ENCODE measurements at places on chromosomes 6 and 20.

DNA sequence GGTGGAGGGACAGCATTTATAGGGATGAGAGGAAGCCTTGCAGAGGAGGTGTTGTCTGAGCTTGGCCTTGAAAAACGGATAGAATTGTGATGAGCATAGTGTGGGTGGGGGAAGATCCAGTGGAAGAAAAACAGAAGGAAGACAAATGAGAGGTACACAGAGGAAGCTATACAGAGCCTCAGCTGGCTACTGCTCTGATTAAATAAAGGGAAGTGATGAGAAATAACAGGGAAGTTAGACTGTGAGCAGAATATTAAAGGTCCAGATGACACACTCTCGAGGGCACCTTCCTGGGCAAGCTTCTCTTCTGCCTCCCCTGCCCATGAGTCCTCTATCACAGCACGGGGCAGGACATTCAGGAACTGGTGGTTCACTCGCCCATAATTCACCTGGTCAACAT, 182.3 kb downstream of the KIF16B start:
- no peak for DNase-seq

- DNase-seq = peak; percentile 70
Measured at GRCh38 chr6:149915970-149916865, 6.7 kb downstream of the RAET1G start.

DNA sequence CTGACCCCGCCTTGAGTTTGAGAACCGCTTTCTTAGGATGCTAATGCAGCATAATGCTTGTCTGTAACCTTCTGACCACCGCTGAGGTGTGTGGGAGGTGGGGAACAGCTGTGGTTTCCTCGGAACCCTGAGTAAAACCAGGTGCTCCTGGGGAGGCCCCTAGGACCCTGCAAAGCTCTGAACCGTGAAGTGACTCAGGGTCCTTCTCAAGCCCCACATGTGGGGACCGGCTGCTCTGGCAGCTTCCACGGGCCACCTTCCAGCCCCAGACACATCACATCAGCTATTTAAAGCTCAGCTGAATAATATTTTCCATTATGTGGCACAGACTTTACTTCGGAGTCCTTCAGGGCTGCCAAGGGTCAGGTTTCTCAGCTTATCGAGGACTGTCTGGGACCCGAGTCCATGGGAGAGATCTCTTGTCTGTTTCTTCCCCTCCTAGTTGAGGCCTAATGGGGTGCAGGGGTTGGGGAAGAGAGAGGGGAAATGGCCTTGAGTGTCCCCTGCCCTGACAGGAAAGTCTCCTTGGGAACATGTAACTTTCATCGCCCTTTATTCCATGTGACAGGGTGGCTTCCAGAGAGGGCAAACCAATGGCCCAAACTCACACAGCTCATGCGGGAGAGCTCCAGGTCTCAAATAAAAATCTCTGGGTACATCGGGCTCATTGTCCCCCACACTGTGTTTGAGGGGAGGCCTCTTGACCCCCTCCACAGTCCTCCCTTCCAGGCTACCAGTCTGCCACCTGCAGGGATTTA, 186.1 kb upstream of the SLC24A3 start:
- peak; percentile 49 for DNase-seq

DNA sequence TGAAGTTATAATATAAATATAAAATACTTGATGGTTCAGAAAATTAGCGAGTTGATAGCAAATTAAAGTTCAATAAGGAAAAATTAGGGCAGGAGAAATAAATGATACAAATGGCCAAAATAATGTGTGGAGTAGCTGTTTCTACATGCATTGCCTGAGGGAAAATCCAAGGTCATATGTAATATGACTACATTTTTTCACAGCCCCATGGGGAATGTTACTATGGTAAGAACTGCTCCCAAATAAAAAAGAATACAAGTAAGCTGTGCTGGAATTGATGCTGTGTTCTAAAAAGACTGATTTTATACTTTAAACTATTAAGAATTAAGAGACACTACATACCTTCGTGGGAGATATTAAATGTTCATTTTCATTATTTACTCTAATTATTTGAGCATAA, 34.1 kb downstream of the MEI4 start:
- no peak for DNase-seq

GRCh38 chr20:63093966-63094766, 87.4 kb upstream of the BHLHE23 start:
- DNase-seq = no peak

- no peak for DNase-seq
Measured at GRCh38 chr6:27980111-27980510, 23.1 kb downstream of the OR2B6 start.

DNA sequence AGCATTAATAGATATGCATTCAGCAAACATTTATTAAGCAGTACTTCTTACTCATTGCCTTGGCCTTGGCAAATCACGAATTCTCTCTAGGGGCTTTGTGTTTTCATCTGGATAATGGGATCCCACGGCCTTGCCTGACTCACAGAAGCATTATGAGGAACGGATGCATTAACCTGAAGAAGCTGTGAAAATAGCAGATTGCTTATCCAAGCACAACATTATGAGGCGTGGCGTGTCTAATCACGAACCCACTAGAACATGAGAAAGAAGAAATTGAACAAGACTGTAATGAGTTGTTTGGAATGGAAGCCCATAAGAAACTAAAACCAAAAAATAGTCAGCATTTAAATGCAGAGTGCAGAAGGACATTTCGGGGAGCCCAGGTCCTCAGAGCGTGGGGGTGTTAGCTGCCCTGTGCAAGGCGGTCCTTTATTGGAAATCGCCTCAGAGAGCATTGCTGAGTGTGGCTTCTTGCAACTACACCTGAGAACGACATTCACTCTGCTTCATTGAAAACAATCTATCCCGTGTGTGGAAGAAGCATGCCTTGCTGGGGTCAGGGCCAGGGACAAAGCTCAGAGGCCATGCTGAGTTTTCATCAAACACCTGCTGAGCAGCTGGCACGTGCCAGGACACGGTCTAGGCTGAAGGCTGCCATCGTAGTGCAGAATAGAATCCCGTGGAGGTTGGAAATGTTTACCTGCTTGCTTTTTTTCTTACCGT, 179.9 kb downstream of the ZDHHC14 start:
- no peak for DNase-seq

- DNase-seq = no peak
Measured at GRCh38 chr6:56555438-56555872, 87.2 kb downstream of the DST start.

DNA sequence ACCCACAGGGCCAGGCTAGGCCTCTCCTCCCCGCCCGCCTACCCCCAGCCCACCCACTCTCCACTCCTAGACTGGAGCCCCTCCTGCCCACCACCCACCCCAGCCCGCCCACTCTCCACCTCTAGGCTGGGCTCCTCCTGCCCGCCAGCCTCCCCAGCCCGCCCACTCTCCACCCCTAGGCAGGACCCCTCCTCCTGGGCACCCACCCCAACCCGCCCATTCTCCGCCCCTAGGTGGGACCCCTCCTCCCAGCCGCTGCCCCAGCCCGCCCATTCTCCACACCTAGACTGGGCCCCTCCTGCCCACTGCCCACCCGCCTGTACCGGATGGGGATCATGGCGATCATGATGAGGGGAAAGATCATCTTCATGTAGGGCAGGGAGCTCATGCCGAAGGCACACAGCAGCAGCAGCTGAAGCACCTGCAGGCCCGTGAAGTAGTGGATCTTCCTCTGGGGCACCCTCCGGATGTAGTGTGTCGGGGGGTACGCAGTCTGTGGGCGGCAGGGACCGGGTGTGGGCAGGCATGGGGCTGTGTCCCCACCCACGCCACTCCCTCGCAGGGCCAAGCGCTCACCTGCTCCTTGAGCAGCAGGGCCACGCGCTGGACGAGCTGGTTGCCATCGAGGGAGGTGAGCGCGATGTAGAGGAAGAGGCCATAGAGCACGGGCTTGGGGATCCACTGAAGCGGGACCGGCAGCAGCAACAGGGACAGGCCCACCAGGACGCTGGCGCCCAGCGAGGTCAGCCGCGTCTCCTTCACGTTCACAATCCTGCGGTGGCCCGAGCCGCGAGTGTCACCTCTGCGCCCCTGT, 10.8 kb downstream of the SLC4A11 start:
- no peak for DNase-seq

DNA sequence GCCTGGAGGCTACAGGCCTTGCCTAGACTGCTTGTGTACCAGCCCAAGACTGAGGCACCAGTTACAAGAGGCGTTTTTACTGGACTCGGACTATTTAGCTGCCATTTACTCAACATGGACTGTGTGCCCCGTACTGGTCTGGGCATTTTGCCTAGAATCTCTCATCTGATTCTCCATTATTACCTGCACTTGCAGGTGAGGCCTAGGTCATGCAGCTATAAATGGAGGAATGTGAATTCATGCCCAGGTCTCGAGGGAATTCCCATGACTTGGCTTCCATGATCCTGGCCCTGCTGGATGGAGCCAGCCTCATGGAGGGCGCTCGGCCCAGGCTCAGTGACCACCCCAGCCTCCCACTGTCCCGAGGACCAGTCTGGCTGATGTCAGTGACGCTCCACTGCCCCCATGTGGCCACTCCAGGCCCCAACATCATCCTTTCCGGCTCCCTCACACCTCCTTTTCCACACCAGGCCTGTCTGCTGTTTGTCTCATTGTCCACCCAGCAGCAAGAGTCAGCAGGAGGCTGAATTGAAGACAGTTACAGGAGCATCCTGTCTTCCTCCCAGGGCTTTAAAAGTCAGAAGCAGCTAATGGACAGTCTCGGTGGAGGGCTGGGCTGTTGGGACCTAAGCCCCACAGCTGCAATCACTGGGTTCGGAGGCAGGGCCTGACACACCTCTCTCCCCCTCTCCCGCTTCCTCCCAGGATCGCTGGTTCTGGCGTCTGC, 8.7 kb downstream of the MMP24OS start:
- no peak for DNase-seq

DNA sequence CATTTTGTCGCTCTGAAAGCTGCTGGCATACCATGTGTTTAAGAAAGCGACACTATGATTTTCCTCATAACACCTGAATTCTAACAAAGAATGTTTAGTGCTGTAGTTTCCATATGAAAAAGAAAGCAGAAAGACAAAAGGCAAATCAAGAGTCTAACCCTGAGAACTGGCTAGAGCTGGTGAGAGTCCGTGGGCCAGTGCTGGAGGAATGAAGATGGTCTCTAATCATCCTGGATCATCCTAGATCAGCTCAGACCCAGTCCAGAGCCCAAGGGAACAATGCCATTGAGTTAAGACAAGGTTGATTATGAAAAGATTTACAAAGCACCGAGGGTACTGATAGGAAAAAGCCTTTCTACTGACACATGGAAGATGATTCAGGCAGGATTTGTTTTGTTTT, 73.0 kb upstream of the MYLIP start:
- DNase-seq = no peak

GRCh38 chr6:90428514-90428913, 131.9 kb upstream of the BACH2 start:
- no peak for DNase-seq

- no peak for DNase-seq
Measured at GRCh38 chr6:131741688-131742393, 31.0 kb upstream of the CTAGE9 start.

- no peak for DNase-seq
Measured at GRCh38 chr6:159325476-159325875, 156.3 kb downstream of the FNDC1 start.

All from vagina (tissue), 2 donors.